Ovary (tissue), 10 donors: ENCODE measurements at places on chromosomes 13 and 19. TPM values are rescaled to one million over a fixed set of nuclear protein-coding genes. Genes with fewer than 3 reads are reported as not detected.

Gene MAN2B1
- polyA plus RNA-seq = 23.5 TPM

Gene NBEA
- polyA plus RNA-seq = 6.7 TPM

Gene CDX2
- 0.02 TPM for polyA plus RNA-seq

Gene ZIM2
- polyA plus RNA-seq = 2.7 TPM

Gene MCEMP1
- polyA plus RNA-seq = not detected

Gene PSG1
- polyA plus RNA-seq = not detected

Gene TICAM1
- polyA plus RNA-seq = 2.5 TPM
